ENCODE measurements at places on chromosomes 12 and 14.

DNA sequence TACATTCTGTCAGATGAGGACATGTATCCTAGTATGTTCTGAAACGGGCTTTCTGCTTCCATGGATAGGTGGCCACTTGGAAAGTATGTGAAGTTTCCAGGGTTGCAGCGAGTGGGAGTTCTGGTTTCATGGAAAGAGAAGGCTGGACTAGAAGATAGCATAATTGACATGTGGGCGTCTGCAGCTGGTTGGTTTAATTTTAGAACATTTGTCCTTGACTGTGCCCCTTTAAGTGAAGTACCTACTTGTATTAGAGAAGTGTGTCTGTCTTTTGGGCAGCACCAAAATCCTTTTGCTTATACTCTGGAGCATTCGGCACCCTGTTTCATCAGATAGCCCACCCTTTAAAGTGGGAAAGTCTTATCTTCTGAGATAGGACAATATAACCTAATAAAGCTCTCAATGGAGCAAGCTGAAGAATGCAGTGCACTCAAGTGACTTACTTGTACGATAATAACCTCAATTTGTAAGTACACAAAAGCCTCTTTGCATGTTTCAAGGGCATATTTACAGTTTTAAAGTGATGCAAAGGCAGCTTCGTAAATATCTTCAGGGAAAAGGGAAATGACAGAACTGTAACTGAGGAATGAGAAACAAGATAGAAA, 35.2 kb downstream of the NTN4 start:
- no peak for DNase-seq

- DNase-seq, result peak; percentile 95
Observed at GRCh38 chr12:56468216-56469006, at the start of gene SPRYD4. TSS of gene SPRYD4 (plus strand) at chr12:56468578. CDS start at chr12:56468592, 14 bp downstream.

DNA sequence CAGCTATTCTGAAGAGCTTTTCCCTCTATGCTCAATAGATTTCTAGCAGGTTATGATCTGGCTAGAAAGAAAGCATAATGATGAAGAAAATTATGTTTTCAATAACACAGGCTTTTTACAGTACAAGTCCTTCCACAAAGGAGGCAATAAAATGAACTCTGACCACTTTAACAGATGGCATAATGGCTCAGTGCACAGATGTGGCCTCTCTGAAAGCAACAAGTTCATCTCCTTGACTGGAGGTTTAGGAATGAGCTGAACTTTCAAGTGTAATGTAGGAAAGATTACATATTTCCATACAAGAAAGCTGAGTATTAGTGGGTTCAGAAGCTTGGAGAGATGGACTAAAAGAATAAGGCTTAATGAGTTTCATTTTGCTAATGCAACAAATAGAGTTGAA, 147.4 kb downstream of the EFCAB11 start:
- DNase-seq, result no peak

GRCh38 chr12:728781-729180, 23.6 kb upstream of the WNK1 start:
- DNase-seq, result no peak

- DNase-seq, result no peak
Observed at GRCh38 chr12:65525491-65526141, 247.1 kb downstream of the MSRB3 start.

GRCh38 chr12:32365473-32366064, 33.8 kb upstream of the FGD4 start:
- DNase-seq, result peak; percentile 63

GRCh38 chr12:11875414-11875935, 195.3 kb upstream of the BCL2L14 start:
- no peak for DNase-seq

- no peak for DNase-seq
Observed at GRCh38 chr12:7656121-7656520, 9.6 kb downstream of the APOBEC1 start.

DNA sequence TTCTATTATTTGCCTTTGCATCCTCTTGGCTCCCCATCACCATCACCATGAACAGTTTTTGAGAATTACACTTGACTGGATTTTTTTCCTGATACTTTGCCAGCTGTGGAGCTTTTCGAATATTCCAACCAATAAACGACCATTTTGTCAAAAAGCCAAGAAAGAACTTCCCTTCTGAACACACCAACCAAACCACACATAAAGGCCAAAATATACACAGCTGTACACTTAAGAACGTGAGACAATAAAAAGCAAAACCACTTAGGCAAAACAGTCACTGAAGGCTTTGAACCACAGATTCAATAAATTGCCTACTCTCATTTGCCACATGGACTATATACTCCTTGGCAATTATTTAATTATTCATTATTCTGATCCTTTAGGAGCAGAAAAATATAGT, 1.1 kb downstream of the C14orf93 start:
- no peak for DNase-seq

- no peak for DNase-seq
Observed at GRCh38 chr12:48982397-48983080, 4.4 kb downstream of the WNT1 start.

DNA sequence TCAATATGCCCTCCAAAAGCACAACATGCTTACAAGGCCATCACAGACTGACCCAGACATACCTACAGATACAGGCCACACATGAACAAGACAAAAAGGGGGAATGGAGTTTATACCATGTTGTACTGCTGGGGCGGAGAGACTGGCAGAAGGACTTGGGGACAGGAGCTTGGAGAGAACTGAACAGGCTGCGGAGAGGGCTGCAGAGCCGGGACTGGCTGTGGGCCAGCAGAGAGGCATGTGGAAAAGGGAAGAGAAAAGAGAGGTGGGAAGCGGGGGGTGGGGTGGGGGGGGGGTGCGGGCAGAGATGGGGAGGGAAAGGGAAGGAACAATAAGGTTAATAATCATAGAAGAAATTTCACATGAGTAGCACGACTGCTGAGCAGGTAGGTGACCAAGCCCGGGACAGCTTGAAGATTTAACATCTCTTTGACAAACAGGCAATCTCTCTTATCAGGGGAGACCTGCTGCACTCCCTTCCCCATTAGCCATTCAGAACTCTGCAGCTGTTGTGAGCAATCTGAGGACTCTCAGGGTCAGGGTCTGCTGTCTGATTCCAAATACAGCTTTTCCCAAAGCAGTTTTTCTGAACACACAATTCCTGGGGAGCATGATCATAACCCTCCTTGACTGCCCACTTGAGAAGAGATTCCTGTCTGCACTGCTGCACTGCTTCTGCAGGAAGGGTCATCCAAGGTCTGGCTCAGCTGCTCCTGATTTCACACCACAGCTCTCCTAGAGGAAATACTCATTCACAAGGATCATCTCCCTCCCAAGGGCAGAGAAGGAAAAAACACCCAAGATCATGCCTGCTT, 21.6 kb upstream of the STAC3 start:
- DNase-seq, result no peak

GRCh38 chr14:58821421-58821820, 183.7 kb downstream of the DACT1 start:
- DNase-seq, result no peak

DNA sequence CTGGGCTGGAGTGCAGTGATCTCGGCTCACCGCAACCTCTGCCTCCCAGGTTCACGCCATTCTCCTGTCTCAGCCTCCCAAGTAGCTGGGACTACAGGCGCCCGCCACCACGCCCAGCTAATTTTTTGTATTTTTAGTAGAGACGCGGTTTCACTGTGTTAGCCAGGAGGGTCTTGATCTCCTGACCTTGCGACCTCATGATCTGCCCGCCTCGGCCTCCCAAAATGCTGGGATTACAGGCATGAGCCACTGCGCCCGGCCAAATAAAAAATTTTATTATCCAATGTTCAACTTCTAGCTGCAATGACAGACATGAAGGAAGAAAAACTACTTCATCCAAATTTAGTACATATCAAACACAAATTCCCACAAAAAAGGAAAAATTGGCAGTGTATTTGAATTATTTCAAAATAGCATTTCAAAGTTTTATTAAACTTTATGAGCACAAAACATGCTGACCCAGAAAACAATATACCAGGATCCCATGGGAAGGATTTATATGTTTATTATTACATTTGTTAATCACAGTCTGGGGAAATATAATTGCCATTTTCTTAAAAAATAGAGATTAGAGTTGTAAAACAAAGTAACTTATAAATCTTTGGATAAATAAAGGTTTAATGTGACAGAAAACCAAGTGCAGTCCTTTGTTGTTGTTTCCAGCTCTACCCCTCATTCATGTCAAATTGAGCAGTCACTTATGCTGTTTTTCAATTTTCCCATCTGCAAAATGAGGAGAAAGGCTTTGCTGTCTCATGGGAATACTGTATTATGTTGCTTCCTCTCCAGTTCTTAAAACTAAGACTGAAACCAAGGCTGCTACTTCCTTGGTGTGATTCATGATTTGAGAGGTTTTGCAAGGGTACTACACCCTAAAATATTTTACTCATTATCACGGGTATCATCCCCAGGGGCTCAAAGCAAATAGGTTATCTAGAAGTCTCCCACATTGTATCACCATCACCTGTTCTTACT, 155.2 kb upstream of the AVPR1A start:
- no peak for DNase-seq

DNA sequence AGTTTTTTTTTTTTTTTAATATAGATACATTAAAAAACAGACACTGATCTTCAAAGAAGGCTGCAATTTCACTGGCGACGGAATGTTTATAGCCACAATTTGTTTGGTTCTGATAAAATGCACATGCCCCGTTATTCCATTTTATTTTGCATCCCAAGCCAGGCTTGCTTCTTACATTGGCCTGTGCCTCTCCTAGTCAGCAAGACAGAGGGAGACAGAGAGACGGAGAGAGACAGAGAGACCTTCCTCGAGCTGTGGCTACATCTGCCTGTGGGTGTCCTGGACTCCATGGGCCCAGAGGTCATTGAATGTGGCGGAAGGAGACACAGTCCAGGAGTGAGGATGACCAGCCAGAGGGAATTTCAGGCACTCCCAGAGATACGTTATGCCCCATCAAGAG, 926.6 kb downstream of the VRK1 start:
- no peak for DNase-seq

DNA sequence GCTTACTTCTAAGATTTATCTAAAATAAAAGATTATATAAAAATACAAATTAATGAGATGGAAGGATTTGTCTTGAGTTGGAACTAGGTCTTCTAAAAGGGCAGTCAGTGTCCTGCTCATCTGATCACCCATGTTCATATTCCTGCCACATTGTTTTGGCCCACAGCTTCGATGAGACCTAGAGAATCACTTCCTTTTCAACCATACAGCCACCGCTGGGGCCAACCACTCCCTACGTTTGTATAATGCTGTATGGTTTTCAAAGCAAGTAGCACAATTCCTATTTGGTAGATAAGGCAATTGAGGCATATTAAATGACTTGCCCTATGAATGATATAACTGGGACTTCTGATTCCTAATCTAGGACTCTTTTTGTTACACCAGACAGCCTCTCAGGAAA, 249.4 kb downstream of the ZFP36L1 start:
- no peak for DNase-seq

GRCh38 chr14:79708426-79709388, 502.6 kb downstream of the DIO2 start:
- DNase-seq, result no peak

GRCh38 chr12:46472893-46473633, 100.5 kb upstream of the SLC38A2 start:
- DNase-seq, result no peak

DNA sequence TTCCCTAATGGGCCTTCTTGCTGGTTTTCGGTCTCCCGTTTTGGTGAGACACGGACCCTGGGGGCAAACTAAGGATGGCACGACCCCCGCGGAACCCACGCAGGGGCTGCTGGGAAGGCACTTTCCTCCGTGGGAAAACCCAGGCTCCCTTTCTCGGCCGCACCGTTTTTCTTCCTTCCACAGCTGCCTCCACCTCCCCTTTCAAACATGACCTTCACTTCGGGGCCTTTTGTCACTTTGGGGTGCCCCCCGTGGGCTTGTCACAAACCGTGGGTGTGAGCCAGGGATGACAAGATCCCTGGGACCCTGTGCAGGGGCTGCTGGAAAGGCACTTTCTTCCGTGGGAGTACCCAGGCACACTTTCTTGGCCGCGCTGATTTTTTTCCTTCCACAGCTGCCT, 268.7 kb downstream of the ALG10 start:
- DNase-seq, result no peak

DNA sequence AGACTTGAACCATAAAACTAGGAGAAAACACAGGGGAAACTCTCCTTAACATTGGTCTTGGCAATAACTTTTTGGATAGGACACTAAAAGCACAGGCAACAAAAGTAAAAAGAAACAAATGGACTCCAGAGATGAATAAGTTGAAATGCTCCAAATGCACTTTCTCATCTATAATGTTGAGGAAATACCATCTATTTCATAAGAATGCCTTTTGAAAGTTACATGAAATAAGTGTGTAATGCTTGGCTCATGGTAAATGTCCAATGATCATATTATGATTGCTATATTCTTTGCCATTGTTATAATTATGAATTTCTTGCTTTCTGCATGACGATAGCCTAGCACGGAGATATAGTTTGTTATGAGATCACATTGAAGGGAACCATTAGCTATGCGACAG, 19.8 kb downstream of the PDE6H start:
- DNase-seq, result no peak

DNA sequence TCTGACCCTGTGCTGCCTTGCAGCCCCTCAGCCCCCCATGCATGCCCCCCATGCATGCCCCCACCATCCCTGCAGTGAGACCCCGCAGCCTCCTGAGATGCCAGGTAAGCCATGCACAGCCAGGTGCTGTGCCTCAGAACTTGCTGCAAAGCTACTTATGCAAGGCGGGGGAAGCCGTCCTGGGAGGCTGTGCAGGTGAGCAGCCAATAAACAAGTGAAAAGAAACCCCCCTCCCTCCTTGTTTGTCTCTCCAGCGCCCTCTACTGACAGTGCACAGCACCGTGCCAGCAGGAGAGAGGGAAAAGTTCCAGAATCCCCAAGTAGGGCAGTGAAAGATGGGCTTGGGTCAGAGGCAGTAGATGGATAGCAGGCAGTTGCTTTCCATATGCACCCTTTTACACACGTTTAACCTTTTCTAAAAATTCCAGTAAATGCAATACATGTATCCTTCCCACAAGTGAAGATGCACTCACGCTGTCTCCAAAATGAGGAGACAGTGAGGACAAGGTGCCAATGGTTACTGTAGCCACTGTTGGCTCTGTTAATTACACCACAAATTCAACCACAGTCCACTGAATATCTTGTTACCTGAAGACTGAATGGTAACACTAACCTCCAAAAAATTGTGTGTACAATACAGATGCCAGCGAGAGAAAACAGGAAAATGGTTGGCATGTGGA, 18.0 kb downstream of the TNFAIP2 start:
- no peak for DNase-seq

All from retina (tissue), 1 donor.